Common myeloid progenitor, CD34-positive (primary cell): ENCODE measurements at places on chromosomes 6 and 20.

DNA sequence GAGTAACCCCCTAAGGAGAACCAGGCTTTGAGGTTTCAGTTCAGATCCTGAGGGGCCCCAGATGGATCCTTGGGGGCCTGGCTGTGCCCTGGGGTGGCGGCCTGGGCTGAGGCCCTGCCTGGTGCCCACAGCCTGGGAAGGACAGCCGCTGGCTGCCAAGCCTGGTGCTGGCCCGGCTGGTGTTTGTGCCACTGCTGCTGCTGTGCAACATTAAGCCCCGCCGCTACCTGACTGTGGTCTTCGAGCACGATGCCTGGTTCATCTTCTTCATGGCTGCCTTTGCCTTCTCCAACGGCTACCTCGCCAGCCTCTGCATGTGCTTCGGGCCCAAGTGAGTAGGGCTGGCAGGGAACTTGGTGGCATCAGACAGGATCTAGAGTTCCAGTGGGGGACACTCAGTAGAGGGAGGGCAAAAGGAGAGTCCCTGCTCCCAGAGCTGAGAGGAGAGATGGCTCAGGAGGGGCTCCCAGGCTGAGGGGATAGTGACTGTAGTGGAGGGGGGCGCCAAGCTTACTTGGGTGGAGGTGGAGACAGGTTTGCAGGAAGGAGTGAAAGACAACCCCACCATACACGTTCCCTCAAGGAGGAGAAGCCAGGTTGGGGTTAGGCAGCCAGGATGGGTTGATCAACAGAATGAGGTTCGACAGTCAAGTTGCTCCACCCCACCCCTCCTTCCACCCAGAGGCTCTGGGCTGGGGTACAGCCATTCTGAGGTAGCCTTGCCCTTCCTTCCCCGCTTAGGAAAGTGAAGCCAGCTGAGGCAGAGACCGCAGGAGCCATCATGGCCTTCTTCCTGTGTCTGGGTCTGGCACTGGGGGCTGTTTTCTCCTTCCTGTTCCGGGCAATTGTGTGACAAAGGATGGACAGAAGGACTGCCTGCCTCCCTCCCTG is 9.5 kb downstream of the SLC29A1 start:
- DNase-seq, result no peak

GRCh38 chr6:111764238-111765175 is 108.7 kb downstream of the FYN start:
- no peak for DNase-seq

GRCh38 chr20:38225240-38225899 is 35.2 kb downstream of the KIAA1755 start:
- DNase-seq, result no peak

GRCh38 chr6:129750360-129750759 is 40.4 kb upstream of the ARHGAP18 start:
- DNase-seq, result peak; percentile 50

GRCh38 chr6:53495506-53496499 is 49.1 kb downstream of the GCLC start:
- DNase-seq, result no peak

- peak; percentile 44 for DNase-seq
These were observed 6.8 kb upstream of the USP49 start for GRCh38 chr6:41901882-41902519.

DNA sequence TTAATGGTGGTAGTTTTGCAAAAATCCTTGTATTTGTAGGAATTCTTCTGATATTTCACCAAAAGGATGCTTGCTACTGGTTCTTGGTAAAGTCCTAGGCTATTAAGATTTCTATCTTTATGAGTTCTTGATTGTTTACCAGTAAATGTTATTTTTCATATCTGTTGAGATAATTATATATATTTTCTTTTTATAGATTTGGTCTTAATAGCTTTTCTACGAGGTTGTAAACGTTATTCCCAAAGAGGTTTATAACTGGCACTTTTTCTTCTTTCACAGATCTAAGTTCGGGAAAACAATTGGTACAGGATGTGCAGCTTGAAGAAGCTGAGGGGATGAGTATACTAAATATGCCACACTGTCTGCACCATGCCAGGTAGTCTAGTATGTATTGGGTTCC is 55.1 kb upstream of the HBS1L start:
- DNase-seq, result no peak

- DNase-seq, result no peak
These were observed 196.1 kb downstream of the GRM1 start for GRCh38 chr6:146224988-146225387.

- no peak for DNase-seq
These were observed 37.8 kb upstream of the PRDM1 start for GRCh38 chr6:106048336-106048735.

DNA sequence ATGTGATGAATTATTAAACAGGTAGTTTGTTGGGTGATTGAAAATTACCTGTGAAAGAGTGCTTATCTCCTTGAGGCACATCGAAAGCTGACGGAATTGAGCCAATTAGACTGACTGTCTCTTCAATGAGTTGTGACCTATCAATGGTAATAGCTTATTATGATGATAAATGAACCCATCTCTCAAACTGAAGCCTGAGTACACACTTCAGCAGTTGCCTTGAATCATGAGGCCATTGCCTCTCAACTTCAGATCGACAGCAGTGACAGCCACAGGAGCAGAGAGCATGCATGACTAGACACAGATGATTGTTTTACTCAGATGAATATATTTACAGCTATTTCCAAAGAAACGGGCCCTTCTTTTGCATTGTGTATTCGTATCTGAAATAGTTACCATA is 323.9 kb downstream of the LAMA2 start:
- no peak for DNase-seq

DNA sequence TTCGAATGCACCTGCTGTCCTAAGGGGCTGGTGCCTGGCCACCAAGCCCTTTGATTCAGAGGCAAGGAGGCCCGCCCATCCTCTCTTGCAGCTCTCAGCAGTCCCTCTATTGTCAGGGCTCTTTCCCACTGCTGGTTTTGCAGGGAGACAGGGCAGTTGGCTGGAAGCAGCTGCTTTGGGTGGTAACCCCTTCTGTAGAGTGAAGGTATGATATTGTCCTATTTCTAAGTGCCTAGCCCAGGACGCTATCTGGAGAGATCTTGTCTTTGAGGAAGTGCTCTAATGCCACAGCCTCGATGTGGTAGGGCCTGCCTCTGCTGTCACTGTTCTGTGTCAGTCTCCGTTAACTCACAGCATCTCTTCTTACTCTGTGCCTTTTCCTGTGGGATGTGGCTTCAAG is 5.6 kb downstream of the PLCG1 start:
- DNase-seq, result peak; percentile 49

DNA sequence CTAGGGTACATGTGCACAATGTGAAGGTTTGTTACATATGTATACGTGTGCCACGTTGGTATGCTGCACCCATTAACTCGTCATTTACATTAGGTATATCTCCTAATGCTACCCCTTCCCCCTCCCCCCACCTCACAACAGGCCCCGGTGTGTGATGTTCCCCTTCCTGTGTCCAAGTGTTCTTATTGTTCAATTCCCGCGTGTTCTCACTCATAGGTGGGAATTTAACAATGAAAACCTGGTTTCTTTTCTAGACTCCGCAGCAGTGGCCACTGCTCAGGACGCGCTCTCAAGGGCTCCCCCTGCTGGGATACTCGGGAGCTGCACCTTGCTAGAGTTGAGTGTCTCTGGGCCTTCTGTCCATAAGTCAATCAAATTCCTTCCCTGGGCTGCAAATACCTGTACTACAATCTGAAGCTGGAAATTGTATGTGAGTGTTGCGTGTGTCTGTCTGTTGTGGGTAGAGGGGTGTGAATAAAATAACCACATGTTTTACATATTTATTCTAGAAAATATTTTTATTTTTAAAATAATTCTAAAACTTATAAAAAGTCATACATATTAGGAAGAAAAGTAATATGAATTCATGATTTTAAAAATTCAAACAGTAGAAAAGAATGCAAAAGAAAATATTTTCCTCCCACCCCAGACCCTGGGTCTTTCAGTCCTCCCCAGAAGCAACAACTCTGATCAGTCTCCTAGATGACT is 8.2 kb upstream of the CEP250 start:
- peak; percentile 78 for DNase-seq

DNA sequence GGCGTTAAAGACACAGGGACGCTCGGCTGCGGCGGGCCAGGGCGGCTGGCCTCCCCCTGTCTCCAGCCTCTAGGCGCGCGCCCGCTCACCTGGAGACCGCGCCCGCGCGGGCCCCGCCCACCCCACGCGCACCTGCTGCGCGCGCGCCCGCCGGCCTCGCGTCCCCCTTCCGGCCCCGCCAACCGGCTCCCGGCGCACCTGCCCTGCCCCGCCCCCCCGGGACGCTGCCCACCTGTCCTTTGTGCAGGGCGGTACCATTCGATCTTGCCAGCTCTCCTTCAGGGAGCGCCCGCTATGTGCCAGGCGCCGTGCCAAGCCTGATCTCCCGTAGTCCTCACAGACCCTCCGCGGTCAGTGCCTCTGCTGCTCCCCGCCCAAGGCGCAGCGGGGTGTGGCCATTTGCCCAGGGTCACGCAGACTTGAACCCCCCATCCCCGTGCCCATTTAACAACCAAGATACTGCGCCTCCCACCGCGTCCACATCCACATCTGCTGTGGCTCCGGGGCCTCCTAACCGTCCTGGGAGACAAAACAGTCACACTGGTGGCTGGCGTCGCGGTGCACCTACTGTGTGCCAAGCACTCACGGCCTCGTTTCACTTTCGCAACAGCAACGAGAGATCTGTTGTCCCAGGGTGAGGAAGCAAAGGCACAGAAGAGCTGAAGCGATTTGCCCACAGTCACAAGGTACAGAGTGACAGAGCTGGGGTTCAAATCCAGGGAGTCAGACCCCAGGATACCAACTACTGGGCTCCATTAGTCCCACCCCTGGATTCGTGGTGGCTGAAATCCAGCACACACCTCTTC is 48.1 kb downstream of the NOL4L start:
- peak; percentile 89 for DNase-seq

DNA sequence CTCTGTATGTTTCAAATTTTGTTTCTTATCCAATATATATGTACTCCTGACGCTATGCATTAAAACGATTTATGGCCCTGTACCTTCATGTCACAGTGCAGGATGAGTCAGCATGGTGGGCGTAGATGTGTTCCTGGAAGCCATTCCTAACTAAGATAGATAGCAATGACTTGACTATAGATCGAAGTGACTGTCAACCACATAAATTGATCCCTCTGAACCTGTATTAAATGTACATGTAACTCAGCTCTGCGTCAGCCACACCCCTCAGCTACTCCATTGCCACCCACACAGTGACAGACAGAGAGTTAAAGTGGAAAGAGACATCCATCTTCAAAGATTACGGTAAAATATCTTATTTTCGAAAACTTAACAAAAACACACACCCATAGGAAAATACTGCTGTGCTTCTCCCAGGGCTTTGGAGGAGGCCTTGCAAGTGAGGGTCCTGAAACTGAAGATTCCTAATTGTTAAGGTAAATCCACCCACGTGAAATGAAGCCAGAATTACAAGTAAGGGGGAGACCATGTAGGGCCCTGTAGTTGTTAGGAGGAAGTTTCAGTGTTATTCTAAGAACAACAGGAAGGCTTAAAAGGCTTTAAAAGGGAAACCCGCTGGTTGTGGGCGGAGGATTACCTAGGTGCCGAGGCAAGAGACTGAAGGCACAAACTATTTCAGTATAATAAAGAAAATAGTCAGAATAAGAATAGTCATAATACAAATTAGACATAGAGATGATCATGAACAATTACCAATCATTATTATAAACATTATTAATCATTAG is 10.3 kb upstream of the RAD21L1 start:
- no peak for DNase-seq

DNA sequence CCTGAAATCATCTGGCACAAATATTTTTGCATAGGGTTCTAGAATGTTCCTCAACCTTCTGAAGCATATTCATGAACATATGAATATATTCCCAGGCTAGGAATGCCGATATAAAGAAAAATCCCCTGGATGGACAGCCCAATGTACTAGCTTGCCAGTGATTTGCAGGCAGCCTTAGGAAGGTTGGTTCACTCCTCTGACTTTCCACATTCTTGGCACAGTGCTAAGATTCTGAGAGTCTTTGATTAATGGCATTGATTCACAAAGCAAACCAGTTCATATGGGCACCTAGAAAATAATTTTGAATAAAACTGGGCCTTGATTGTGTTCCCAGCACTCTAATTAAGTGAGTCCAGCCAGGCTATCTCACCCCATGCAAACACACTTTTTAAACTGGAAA is 56.9 kb upstream of the ENPP4 start:
- DNase-seq, result no peak

GRCh38 chr20:64245746-64246595 is 9.6 kb upstream of the PCMTD2 start:
- peak; percentile 55 for DNase-seq

- peak; percentile 77 for DNase-seq
These were observed 638 bp downstream of the MDN1 start for GRCh38 chr6:89818977-89819335.

GRCh38 chr6:142207265-142207877 is 60.3 kb downstream of the VTA1 start:
- DNase-seq, result peak; percentile 34

GRCh38 chr6:35725721-35726438 is 11.0 kb upstream of the ARMC12 start:
- peak; percentile 53 for DNase-seq

GRCh38 chr6:170199716-170200115 is 91.2 kb downstream of the DLL1 start:
- no peak for DNase-seq

GRCh38 chr6:159751448-159751847 is 10.4 kb upstream of the ACAT2 start:
- DNase-seq, result no peak

GRCh38 chr6:150343434-150343833 is 25.4 kb upstream of the IYD start:
- no peak for DNase-seq
